ENCODE measurements at places on chromosomes 11 and 22. TPM values are rescaled to one million over a fixed set of nuclear protein-coding genes. Genes with fewer than 3 reads are reported as not detected.

Gene CHRNA10
- total RNA-seq: 0.36 TPM

Gene OR52E6
- total RNA-seq: not detected

Gene TMPRSS5
- total RNA-seq: 1.4 TPM

Gene OR5B21
- total RNA-seq: not detected

Gene SLCO2B1
- total RNA-seq: not detected

DNA sequence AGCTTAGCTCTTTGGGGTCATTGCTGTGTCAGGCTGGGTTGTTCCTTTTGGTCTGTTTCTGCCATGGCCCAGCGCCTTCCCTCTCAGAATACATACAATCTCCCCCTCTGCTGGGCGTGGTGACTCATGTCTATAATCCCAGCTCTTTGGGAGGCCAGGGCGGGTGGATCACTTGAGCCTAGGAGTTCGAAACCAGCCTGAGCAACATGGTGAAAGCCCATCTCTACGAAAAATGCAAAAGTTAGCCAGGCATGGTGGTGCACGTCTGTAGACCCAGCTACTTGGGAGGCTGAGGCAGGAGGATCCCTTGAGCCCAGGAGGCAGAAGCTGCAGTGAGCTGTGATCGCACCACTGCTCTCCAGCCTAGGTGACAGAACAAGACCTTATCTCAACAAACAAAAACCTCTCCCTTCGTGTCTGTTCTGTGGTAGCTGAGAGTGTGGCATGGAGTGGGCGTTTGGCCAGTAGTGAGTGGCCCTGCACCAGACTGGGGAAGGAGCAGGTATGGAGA is 46.7 kb upstream of the RAB1B start:
- peak; percentile 19 for DNase-seq

DNA sequence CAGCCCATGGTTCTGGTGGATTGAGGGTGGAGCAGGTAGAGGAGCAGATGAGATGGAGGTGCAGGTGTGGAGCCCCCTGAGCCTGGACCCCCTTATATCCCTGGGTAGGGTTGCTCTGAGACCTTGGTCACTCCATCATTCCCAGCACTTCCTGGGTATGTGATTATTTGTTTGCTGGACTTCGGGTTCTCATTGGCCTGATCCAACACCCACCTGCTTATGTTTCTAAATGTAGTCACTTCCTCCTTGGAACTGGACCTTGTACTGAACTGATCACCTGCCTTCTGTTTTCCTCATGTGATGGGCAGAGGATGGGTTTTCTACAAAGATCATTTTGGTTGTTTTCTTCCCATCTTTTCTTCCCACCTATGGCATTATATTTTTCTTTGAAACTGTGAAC is at the start of gene KRTAP5-4:
KRTAP5-4 (minus strand) TSS at position 53 of the 400 bp plus-strand sequence; CDS start at position 8, 45 bp downstream.
- no peak for DNase-seq

DNA sequence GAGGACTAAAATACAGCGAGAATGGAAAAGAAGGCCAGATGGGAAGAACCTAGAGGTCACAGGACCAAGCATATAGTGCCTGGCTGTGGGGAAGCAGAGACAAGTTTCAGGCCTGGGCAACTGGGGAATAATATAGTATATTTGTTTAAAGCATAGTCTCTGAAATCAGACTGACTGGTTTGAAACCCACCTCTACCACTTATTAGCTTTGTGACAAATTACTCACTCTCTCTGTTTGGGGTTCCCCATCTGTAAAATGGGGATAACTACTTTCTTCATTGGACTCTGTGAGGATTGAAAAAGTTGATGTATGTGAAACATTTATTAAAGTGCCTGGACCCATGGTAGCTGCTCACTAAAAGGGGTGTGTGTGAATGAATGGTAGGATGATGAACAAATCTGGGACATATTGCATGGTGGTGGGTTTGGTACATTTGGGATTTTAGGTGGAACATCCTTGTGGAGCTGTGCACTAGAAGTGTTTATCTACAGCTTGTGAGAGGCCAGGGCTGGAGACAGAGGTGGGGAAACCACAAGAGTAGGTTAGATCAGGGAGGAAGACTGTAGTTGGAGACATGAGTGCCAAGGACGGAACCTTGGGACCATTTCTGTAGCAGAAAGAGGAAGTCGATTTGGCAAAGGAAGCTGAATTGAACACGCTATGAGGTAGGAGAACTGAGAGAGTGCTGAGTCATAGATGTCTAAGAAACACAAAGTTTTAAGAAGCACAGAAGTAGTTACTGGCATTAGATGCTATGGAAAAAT is 52.6 kb downstream of the SWAP70 start:
- DNase-seq: peak; percentile 63

GRCh38 chr22:42511401-42511891 is 8.2 kb downstream of the RRP7A start:
- no peak for DNase-seq

GRCh38 chr22:43301866-43302265 is 41.3 kb downstream of the SCUBE1 start:
- DNase-seq: no peak

DNA sequence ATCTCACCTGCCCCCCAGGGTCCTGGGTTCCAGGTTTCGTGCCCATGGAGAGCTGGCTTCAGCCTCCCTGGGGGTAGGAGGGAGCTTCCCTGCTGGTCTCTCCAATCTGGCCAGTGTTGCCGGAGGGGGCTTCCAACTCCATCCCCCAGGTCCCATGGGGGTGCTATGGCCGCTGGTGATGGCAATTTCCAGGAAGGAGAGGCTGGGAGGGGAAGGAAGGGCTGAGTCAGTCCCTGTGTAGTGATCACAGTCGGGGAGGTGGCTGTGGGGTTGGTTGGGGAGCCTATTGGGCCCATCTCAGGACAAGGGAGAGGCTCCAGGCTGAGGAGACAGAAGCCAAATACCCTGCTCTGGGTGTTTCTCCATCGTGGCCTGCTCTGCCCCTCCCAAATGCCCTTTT is 5.7 kb upstream of the CDC42EP2 start:
- no peak for DNase-seq

GRCh38 chr11:27621405-27622161 is 78.7 kb downstream of the BDNF start:
- DNase-seq: peak; percentile 19
